ENCODE measurements at places on chromosomes 3 and 15.
A peak's percentile ranks its signal among the peaks of the same experiment; 100 is the strongest.

DNA sequence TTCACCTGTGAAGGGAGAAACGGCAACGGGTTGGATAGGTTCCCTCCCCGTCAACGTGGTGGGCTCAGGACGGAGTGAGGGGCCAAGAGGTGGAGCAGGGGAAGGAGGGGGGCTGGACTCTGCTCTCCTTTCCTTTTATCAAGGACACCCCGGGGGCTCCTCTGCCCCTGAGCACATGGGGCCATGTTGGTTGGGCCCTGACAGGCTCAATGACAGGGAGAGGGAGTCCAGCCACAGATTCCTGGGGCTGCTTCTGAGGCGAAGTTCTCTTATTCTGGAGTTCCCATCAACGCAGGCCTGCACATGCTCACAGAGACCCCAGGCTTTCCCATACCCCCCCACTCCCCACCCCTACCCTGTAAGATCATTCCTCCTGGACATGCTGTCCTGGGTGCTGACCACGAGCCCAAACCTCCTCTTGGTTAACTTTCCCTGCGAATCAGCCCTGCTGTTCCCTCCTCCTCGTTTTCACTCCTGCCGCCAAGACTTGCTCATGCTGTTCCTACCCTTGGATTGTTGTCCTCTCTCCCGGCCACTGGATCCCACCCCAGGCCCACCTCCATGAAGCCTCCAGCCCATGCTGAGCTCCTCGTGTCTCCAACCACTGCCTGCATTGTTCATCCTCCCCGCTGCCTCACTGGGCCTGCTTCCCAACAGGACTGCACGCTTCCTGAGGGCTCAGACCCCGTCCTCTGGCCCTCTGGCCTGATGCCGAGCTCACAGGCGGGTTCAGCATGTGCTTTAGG lies 61.2 kb downstream of the SENP2 start:
- no peak for DNase-seq

DNA sequence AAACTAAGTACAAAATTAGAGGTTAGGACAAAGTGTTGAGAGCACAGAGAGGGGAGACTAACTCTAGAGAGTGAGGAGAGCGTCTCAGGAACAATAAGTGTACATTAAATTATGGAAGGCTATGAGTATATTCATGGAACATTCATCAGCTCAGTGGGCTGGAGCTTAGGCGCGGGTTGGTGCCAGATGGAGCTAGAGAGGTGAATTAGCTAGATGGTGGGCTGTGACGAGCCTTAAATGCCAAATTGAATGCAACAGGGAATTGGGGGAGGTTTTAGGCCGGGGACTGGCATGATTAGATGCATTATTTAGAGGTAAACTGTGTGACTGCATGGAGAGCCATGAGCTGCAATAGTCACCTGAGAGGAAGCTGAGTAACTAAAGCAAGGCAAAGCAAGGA lies 97.1 kb downstream of the TMEM108 start:
- DNase-seq, result no peak

DNA sequence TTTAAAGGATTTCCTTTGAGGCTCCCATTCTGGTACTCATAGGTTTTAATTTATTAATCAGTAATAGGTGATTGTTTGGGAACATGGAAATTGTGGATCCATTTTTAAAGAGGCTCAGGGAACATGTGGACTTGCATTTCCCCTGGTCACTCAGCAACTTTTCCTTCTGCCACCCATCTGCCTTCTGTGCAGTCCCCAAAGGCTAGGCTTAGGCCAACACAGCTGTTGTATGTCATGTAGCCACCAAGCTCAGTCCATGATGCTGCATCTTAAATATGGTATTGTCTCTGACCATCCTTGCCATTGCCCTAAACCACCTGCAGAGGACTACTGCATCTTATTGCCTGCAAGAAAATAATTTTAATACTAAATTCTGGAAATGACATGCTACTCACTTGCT lies 416.7 kb upstream of the SEMA6D start:
- no peak for DNase-seq

- no peak for DNase-seq
Observed at GRCh38 chr15:97115761-97116070, 785.2 kb downstream of the NR2F2 start.

GRCh38 chr3:115960799-115961198 lies 337.5 kb downstream of the GAP43 start:
- no peak for DNase-seq

DNA sequence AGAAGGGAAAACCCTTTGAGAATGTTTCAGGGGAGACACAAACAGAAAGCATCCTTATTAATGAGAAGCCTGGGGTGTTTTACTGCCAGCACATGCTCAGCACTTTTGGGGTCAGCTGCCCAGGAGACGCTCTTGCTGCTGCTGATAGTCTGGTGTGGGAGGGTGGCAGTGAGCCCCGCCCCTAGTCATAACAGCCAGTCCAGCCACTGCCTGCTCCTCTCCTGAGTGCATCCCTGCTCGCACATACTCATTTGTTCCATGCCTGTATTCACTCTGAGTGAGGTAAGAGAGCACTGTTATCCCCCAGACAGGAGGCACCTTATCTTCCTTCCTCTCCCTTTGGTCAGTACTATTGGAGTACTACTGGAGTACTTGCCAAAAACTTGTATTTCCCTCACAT lies 101.3 kb downstream of the ETFA start:
- DNase-seq, result no peak

DNA sequence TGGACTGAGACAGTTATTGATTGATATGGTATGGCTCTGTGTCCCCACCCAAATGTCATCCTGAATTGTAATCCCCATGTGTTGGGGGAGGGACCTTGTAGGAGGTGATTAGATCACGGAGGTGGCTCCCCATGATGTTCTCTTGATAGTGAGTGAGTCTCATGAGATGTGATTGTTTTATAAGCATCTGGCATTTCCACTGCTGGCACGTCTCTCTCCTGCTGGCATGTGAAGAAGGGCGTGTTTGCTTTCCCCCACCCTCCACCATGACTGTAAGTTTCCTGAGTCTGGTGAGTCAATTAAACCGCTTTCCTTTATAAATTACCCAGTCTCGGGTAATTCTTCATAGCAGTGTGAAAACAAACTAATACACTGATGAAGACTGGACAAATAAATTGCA lies 105.6 kb upstream of the MELTF start:
- DNase-seq, result no peak

DNA sequence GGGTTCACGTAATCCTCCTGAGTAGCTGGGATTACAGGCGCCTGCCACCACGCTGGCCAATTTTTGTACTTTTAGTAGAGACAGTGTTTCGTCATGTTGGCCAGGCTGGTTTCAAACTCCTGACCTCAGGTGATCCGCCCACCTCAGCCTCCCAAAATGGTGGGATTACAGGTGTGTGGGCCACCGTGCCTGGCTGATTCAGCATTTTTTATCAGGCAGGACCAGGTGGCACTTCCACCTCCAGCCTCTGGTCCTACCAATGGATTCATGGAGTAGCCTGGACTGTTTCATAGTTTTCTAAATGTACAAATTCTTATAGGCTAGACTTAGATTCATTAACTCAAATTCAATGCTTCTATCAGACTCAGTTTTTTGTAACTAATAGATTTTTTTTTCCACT lies 9.4 kb downstream of the VHL start:
- DNase-seq, result no peak

GRCh38 chr3:178845420-178846118 lies 226.0 kb downstream of the ZMAT3 start:
- peak; percentile 81 for DNase-seq

- DNase-seq, result no peak
Observed at GRCh38 chr3:7843441-7843840, 658.2 kb upstream of the LMCD1 start.

DNA sequence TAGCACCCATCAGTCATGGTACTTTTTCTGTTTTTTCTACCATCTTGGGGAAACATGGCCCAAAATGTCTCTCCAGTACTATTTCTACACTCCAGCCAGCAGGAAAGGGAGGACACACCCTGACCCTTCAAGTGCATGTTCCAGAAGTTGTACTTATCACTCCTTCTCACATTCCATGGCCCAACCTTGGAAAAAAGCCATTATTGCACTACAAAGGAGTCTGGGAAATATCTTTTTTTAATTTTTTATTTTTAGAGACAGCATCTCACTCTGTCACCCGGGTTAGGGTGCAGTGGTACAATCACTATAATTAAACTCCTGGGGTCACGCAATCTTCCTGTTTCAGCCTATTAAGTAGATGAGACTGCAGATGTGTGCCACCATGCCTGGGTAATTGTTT lies 100.0 kb upstream of the PPP2R3A start:
- peak; percentile 47 for DNase-seq

DNA sequence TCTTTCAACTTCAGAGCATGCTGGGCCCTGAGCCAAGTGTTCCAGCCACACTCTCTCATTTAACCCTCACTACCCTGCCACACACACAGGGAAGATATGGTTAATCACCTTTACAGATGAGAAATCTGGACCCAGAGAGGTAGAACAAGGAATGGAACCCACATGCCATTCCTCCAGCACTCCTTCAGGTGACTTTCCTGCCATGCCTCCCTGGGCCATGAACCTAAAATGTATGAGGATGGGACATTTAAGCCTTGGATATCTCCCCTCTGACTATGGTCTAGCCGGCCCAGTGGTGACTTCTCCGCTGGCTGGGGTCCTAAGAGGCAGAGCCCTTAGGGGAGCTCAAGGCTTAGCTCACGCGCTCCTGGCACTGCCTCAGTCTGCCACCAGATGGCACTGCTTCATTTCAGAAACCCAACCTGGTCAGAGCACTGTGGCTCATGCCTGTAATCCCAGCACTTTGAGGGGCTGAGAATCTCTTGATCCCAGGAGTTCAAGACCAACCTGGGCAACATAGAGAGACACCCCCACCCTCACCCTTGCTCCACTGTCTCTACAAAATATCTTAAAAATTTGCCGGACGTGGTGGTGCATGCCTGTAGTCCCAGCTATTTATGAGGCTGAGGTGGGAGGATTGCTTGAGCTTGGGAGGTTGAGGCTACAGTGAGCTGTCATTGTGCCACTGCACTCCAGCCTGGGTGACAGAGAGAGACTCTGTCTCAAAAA lies 2.2 kb upstream of the DCAF1 start:
- peak; percentile 62 for DNase-seq
